ENCODE measurements at places on chromosomes 16 and 17. TPM values are rescaled to one million over a fixed set of nuclear protein-coding genes. Genes with fewer than 3 reads are reported as not detected.

- H3K27ac ChIP-seq = no peak overlapping the region
- H3K27me3 ChIP-seq = no peaks in the 10 kb centered on the region
- H3K36me3 ChIP-seq = peaks cover 53% of the 10 kb centered on the region
- peaks cover 19% of the 10 kb centered on the region for H3K4me1 ChIP-seq
- no peak for DNase-seq
- no peak overlapping the region for H3K4me3 ChIP-seq
Observed at GRCh38 chr17:64382061-64382583, 8.5 kb downstream of the PECAM1 start.

DNA sequence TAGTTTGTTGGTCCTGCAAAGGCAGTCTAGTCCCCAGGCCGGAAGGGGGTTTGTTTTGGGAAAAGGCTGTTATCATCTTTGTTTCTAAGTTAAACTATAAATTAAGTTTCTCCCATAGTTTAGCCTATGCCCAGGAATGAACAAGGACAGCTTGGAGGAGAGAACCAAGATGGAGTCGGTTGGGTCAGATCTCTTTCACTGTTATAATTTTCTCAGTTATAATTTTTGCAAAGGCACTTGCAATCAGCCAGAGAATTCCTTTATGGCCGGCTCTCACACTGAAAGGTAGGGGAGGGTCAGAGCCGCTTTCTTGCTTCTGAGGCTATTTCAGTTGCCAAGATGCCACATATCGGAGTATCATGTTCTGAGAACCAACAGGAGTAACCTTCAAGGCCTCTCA is 59.2 kb upstream of the ATF7IP2 start:
- no peak overlapping the region for H3K4me3 ChIP-seq
- H3K27ac ChIP-seq = no peak overlapping the region

DNA sequence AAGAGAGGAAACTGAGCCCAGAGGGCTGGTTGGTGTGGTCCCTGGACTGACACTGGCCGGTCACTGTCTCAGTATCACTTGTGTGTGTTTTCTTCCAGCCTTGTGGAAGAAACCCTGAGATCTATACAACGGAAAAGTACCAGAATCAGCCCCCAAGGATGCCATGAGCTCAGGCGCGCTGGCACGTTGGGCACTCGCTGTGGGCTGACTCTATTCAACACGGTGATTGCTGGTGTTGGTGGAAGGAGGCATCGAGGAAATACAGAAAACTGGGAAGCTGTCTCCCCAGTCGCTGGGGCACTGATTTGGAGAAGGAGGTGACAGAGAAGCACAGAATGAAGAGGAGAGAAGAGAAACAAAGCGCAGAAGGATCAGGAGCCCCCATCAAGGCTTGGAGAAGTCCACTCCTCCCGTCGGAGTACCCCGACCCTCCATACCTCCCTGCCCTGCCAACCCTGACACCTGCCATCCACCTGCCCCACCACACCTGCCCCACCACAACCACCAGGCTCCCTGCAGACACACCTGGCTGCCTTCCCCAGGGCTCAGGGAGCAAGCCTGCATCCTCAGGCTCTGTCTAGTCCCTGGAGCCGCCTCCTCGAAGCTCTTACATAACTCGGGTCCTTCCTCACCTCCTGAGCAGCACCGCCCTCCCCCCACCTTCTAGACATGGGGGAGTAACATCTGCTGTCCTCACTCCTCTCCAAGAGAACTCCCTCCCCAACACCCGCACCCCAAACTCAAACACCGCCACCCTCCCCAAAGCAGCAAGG is 66.5 kb downstream of the RBFOX3 start:
- no peaks in the 10 kb centered on the region for H3K36me3 ChIP-seq
- no peaks in the 10 kb centered on the region for H3K27me3 ChIP-seq
- no peak for DNase-seq
- no peak overlapping the region for H3K4me3 ChIP-seq
- no peaks in the 10 kb centered on the region for H3K4me1 ChIP-seq

GRCh38 chr17:72565006-72565405 is 444.2 kb downstream of the SOX9 start:
- no peaks in the 10 kb centered on the region for H3K27me3 ChIP-seq
- H3K27ac ChIP-seq = no peak overlapping the region
- no peaks in the 10 kb centered on the region for H3K36me3 ChIP-seq

DNA sequence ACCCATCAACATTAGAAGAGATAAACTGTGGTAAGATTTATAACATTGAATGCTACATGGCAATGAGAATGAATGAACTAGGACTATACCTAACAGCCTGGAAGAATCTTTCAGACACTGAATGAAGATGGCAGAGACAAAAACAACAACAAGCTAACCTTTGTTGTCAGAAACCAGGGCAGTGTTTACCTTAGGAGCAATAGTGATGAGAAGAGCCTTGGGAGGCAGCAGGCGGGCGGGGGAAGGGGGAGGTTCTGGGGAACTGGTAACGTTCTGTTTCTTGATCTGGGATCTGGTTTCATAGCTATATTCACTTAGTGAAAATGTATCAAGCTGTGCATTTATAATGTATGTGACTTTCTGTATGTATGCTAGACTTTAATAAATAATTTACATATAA is 139.0 kb upstream of the TNRC6C start:
- no peak for DNase-seq
- H3K27me3 ChIP-seq = no peaks in the 10 kb centered on the region
- no peaks in the 10 kb centered on the region for H3K4me1 ChIP-seq
- no peak overlapping the region for H3K4me3 ChIP-seq
- H3K36me3 ChIP-seq = no peaks in the 10 kb centered on the region

DNA sequence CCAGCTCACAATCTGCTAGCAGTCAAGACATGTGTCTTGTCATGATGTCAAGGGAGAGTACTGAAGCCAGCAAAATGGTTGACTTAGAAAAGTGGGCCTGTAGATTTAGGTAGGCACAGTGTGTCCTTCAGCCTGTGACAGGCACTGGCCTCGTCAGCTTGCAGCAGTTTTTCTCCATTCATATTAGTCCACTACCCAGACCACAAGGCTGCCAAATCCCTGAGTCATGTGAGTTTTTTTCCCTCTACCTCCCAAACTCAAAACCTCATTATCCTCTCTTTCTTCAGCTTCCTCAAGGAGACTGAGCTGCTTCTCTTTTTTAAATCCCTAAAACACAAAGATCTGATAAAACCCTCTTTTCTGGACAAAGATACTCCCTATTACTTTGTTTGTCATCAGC is 102.6 kb upstream of the HS3ST3A1 start:
- no peak for DNase-seq
- no peak overlapping the region for H3K27ac ChIP-seq
- no peaks in the 10 kb centered on the region for H3K4me1 ChIP-seq
- H3K36me3 ChIP-seq = no peaks in the 10 kb centered on the region
- no peaks in the 10 kb centered on the region for H3K27me3 ChIP-seq

GRCh38 chr16:57760357-57761160 is 25.0 kb downstream of the KATNB1 start:
- DNase-seq = no peak
- H3K27me3 ChIP-seq = no peaks in the 10 kb centered on the region
- no peak overlapping the region for H3K4me3 ChIP-seq
- H3K36me3 ChIP-seq = no peaks in the 10 kb centered on the region

Gene ADAP2
- total RNA-seq = 1.1 TPM

Gene HOXB1
- total RNA-seq = not detected

Gene CACNG3
- not detected for total RNA-seq
